GF-D8 (cell line): ENCODE measurements at places on chromosomes 16 and 17.
A peak's percentile ranks its signal among the peaks of the same experiment; 100 is the strongest.

GRCh38 chr16:373020-373598 lies 2.8 kb upstream of the MRPL28 start:
- DNase-seq: no peak

DNA sequence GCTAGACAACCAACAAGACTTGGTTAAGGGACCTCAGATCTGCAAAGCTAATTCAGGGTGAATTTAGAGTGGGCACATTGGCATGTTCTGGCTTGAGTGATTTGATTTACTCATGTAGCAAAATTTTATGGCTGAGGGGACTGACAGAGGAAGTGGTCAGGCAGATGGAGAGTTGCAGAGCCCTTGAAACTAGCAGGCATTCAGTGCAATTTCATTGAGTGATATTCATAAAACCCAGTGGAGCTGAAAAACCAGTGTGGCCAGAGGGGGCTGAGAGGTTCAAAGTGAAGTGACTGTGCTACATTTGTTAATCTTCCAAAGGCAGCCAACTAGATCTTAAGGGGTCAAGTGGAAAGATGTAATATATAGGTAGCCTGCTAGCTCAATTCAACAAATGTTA lies 2.2 kb upstream of the TMEM94 start:
- DNase-seq: peak; percentile 54

- DNase-seq: no peak
These were observed 84.0 kb upstream of the NOL11 start for GRCh38 chr17:67633751-67634211.

DNA sequence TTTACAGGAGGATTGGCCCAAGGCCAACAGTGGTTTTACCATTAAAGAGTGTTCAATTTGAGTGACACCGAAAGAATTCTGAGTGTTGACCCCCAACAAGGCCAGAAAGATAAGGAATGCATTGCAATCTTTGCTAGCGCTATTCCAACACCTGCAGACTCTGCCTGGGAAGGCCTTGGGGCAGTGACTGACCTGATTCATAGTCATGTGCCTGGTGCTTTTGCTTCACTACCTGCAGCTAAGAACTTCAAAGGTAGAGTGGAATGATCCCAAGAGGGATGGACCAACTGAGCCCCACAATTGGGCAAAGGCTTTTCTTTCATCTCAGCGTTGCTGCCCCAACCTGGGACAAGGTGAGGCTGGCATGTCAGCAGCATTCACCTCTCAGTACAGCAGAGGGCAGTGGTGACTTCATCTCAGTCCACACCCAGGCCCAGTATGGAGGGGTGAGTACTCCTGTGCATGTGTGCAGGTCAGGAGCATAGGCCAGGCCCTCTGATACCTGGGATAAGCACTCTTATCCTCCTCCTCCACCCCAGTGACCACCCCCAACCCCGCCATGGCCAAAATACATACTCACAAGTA lies 149.6 kb upstream of the GNAO1 start:
- DNase-seq: no peak

DNA sequence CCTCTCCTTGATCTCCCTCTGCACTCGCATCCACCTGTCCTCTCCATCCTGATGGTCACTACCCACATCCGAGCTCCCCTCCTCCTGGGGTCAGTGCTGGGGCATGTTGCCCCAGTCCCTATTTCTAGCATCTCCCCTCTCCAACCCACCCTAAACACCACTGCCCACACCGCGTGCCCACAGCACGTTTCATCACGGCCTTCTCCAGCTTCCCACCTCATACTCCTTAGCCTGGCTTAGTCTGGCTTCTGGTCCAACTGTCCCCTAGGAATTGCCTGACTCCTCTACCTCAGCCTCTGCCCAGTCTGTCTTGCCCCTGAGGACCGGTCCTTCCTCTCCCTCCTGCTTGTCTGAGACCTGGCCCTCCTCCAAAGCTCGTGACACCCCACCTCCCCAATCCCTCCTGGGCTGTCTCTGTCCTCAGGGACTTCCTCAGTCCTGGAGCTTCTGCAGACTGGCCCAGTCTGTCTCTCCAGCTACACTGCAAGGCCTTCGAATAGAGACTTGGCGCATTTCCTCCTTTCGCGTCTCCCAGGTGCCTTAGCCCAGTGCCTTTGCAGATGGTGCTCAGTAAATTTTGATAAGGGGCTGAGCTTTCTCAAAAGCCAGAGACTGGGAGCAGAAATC lies 4.9 kb downstream of the ALOX15 start:
- DNase-seq: no peak
